ENCODE measurements at places on chromosomes 3 and 15.

DNA sequence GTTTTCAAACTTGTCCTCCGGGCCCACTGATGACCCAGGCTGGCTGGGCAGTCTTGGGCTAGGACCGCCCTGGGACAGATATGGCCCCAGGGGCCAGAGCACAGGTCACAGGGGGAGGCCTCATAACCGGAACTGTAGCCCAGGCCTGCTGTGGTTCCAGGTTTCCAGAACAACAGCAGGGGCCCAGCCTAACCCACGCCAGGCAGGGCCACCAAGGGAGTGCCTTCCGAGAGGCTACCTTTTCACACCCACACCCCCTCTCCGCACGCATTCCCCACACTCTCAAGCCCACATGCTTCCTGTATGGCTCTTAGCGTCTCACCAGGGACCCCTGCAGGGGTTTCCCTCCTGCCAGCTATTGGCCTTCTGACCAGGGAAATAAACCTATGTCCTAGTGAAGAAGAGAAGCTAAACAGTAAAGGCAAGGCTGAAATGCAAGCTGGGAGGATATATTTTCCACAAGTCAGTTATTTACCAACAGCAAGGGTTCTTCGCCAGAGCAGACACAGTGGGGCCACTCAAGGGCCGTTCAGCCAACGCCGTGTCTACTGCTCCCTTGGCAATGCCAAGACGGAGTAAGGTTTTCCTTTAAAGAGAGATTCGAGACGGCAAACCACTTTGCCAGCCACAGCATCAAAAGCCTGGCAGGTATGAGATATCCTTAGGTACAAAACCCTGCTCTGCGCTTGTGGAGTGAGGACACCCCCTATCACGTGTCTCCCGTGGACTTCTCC lies 135.1 kb downstream of the ATP10A start:
- DNase-seq = no peak

GRCh38 chr3:38454178-38454883 lies 641 bp downstream of the ACVR2B start:
- DNase-seq = no peak

GRCh38 chr15:90234096-90234988 lies at the start of gene GDPGP1:
Gene GDPGP1 (plus strand): TSS chr15:90234209. CDS start chr15:90240909, 6,700 bp downstream.
- no peak for DNase-seq

DNA sequence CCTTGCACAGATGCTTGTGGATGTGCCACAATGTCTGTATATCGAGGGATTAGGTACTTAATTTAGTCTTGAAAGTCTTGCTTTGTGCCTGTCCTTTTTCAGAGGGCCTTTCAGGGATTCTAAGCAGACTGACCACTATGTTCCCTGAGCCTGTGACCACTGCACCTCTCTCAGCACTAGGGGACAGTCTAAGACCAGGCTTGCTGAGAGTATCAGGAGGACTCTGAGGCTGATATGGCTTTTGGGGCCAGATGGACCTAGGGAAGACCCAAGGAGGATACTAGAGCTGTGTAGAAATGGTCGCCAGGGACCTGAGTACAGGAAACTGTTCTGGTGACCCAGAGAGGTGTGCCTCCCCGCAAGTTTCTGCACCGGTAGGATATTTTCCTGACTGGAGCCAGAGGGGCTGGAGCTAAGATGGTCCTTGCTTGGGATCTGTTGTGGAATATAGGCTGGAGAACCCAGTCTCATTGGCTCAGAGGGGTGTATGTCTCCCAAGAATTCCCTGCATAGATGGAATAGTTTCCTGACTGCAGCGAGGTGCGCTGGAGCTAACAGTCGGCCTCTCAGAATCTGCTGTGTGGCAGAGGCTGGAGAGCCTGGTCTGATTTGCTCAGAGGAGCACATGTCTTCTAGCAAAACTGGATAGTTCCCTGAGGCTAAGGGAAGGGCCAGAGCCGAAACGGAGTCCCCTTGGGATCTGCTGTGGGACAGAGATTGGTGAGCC lies 213.2 kb upstream of the DCBLD2 start:
- no peak for DNase-seq

DNA sequence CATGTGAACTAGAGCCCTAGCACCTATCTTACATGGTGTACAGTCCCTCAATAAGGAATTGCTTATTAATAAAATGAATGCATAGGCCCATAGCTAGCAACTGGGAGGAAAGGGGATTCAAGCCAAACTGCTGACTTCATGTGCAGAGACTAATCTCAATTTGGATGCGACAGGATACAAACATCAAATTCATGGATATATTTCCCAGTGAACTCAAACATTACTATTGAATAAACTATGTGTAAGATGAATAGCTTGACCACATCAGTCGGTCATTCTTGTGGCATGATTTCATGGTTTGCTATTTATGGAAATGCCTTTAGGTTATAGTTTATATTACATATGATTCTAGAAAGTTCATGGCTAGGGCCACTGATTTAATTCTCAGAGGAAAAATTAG lies 268.6 kb upstream of the SLITRK3 start:
- DNase-seq = no peak
